ENCODE measurements at places on chromosomes 3 and 15.

DNA sequence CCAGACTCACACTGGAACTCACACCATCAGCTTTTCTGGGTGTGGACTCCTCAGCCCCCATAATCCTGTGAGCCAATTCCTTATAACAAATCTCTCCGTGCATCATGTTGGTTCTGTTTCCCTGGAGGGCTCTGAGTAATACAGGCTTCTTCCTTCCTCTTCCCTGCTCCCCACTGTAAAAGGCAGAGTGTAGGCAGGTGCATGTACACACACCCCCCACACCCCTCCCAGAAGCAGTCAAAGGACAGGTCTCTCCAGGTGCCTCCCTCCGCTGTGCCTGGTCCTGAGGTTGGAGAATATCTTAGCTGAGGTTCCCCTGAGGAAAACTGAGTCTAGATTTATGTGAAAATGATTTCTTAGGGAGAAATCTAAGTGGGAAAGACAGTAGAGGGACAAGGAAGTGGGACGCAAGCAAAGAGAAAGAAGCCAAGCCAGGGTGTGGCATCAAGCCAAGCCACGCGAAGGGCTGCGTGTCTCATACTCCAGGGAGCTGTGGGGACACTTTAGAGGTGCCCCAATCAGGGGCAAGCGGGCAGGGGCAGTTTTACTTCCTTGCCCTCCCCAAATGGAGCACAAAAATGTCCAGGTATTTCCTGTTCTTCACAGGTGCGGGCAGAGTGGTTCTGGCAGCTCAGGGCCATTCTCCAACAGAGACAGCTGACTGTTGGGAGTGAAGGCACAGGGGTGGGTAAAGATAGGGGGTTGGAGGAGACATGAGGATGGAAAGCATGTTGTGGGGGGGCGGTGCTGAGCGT is 86.6 kb downstream of the HMG20A start:
- no peak for DNase-seq

- DNase-seq, result no peak
Measured at GRCh38 chr15:85693277-85693676, 101.4 kb downstream of the KLHL25 start.

DNA sequence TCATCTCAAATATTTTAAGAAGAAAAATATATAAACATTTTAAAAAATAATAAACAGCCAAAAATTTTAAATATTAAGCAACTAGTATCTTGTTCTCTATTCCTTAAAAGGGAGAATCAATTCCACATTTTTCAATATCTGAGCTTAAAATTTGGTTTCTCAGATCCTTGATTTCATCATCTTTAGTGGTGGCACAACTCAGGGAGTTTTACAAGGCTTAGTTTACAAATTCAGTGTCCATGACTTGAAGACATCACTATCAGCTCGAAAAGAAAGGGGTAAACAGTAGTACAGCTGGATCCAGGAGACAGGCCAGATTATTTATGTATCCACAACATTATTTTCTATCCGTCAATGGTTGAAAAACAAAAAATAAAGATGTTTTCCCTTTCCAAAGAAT is 11.6 kb downstream of the IGF2BP2 start:
- no peak for DNase-seq

DNA sequence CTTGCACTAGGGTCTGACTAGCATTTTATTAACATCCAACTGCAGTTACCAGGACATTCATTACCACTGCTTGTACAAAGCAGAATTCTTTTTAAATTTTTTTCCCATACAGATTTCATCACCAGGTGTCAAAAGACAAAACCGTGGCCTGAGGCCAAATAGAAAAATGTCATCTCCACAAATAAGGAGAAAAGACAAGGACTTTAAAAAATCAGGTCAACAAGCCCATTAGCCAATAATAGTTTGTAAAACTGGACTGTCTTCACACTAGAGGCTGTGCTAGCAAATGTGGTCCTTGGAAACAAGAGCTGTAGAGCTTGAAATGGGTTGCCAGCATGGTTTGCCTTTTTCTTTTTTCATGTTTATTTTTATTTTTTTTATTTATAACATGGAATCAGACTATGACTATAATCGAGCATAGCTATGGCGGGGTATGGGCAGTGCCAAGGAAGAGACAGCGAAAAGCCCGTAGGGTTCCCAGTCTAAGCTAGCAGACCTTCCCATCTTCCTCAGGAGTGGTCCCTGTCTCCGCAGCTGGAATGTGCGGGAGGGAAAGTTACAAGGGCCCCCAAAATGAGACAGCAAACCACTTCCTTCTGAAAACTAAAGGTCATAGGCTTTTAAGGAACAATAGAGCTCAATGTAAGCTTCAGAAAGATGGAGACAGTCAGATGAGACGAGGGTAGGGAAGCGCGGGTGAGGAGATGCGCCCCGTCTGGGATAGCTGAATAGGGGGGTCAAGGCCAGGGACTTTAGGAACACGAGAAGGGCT is 1.5 kb downstream of the PTPN9 start:
- no peak for DNase-seq

GRCh38 chr3:130354430-130354829 is 9.0 kb downstream of the COL6A5 start:
- no peak for DNase-seq

- no peak for DNase-seq
Measured at GRCh38 chr3:102060814-102061213, 211.5 kb downstream of the NFKBIZ start.

DNA sequence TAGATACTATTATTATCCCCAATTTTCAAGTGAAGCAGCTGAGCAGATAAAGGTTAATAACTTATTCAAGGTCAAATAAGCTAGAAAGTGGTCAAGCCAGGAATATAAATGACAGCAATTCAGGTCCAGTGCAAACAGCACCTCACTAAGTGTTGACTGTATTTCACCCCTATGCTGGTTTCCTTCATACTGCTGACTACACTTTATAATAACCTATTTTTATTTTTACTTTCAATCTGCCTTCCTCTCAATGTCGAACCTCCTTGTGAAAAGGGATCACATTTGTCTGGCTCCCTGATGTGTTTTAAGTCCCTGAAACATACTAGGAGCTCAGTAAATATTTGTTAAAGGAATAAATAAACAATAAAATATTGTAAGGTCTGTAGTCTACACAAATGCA is 146.1 kb downstream of the NAALADL2 start:
- DNase-seq, result no peak

DNA sequence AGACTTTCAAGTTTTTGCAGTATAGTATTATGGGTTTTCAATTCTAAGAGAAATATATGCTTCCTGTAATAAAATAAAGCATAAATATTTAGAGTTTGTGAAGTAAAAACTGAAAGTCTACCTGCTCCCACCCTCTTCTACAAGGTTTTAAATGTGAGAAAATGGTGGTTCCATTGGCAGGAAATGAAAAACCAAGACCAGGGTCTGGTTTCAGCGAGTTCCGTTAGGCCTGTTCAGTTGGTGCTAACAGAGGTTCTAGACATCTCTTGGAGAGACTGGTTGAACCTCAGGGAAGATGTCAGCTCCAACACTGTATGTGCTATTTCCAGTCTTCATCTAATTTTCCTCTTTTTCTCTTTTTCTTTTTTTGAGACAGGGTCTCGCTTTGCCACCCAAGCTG is 11.8 kb upstream of the MYO1E start:
- no peak for DNase-seq

GRCh38 chr3:174891524-174892203 is 32.5 kb downstream of the NAALADL2 start:
- no peak for DNase-seq

GRCh38 chr15:58447271-58448010 is 15.7 kb downstream of the LIPC start:
- no peak for DNase-seq

- DNase-seq, result no peak
Measured at GRCh38 chr3:126758882-126759281, 54.8 kb downstream of the CHCHD6 start.

GRCh38 chr15:55846116-55846707 is 103.3 kb upstream of the PRTG start:
- peak; percentile 78 for DNase-seq

GRCh38 chr3:151035072-151035471 is 50.4 kb upstream of the MED12L start:
- no peak for DNase-seq

GRCh38 chr3:37492468-37492867 is 318.1 kb upstream of the LRRFIP2 start:
- no peak for DNase-seq
